Cerebellar nuclear complex (tissue), 1 donor: ENCODE measurements at places on chromosomes 7 and 10.

DNA sequence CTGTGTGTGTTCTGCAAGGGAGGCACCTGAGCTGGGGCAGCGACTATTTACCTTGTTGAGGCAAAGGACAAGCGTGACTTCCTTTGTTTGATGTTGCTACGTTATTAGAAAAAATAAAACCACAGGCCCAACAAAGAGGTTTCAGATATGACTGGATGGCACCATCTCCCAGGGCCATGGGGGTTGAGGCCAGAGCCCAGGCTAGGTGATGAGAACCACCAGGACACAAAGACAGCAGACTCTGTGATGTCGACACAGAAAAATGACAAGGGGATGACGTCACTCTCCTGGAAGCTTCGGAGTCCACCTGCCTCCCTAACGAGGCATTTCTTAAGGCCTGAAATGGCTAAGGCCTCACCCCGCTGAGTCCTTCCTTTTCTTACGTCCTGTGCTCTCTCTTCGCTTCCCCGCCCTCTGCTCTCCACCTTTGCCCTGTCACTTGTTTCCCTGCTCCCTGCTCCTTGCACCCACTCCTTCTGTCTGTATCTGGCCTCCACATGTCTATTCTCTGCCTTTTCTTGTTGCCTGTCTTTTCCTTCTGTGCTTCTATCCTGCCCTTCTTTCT is 83.0 kb upstream of the ADRB1 start:
- no peak for DNase-seq

DNA sequence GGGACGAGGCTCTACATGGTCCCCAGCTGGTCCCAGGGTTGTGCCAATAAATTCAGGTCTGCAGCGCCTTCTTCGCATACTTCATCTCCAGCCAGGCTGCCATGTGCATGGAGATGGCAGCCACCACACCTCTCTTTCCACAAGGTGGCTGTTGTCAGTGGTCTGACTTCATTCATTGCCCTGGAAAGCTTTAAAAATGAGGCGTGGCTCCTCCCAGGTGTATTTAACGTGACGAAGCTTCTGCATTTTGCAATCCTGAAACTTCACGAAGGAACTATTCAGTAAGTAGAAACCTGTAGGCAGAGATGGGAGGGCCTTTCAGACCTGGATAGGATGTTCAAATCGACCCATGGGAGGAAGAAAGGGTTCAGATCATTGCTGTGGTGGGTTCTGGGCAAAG is 53.7 kb downstream of the PFKFB3 start:
- DNase-seq, result no peak

DNA sequence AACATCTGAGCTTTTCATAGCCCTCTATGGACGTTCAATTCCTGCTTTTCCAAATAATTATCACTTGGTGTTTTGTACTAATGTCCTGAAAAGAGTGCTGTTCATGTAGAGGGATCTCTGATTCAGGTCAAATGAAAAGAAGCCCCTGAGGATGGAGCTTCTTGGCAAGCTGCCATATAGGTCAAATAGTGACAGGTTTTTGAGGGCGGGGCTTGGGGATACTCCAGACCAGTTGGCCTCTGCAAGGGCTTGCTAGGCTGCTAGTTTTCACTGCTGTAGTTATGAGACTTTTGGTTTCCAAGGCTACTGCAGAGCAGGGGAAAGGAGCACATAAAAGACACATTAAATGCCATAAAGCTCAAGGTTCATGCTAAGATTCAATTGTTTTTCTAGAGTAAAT is 257.2 kb upstream of the CACNA2D1 start:
- no peak for DNase-seq

GRCh38 chr7:158957510-158957906 is 101.2 kb downstream of the DYNC2I1 start:
- no peak for DNase-seq

DNA sequence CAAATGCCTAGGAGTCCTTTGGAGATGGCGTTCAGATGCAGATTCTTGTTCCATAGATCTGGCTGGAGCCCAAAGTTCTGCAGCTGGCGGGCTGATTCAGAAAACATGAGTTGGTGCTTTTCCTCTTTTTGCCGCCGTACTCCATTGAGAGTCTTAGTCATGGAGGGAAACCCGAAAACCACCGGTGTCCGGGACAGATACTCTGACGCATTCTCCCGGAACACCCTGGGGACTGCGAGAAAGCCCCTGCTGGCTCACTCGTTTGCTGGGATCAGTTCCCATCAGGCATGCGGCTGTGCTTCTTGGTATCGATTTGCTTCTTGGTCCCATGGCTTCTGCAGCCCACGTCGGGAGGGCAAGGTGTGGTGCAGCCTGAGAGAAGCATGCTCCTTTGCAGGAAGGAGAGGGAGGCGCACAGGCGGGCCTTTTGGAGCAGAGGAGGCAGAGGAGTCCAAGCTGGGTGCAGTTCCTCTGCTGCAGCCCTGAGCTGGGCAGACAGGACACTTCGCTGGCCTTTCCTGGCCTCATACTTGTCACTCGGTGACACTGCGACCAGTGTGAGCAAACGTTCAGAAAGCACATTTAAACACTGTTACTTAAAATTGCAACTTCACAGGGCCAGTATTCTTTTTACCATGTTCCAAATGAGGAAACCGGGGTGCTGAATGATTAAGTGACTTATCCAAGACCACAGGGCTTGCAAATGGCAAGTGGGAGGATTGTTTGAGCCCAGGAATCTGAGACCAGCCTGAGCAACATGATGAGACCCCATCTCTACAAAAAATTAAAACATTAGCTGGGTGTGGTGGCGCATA is 30.6 kb upstream of the PFKFB3 start:
- no peak for DNase-seq

DNA sequence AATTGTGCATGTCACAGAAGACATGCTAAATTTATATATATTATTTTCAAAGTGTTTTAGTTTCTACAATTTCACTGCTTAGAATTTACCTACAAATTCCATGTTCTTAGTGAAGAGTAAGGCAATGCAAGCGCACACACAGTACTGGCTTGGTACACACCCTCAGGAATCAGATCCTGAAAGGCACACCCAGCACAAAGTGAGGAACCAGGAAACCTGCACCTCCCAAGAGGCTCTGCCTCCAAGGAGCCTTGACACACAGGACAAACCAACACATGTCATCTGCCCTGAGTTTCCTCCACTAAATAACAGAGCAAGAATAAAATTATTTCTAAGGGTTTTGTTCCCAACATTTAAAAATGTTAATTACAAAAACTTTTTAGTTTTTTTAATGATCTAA is 156.2 kb downstream of the PARD3 start:
- no peak for DNase-seq

DNA sequence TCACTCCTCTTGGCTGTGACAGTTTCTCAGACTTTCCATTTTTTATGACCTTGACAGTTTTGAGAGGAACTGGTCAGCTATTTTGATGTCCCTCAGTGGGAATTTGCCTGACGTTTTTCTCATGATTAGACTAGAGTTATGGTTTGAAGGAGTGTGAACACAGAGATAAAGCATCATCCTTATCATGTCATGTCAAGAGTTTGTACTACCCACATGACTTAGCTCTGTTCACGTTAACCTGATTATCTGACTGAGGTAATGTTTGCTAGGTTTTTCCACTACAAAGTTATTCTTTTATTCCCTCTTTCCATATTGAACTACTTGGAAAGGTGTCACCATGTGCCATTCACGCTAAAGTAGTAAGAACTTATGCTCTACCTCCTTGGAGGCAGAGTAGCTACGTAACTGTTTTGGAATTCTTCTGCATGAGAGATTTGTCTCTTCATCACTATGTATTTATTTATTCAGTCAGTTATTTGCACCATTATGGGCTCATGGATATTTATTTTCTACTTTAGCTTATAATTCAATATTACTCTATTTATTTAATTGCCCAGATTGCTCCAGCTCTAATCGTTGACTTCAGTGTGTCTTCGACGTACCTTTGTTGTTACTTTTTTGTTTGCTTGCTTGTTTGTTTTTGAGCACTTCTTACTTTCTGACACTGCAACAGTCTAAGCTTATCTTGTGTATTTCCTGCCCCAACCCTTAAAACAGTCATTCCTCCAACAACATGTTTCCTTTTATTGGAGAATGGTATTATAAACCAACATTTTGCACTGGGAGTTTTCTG is 50.4 kb downstream of the CPED1 start:
- no peak for DNase-seq

DNA sequence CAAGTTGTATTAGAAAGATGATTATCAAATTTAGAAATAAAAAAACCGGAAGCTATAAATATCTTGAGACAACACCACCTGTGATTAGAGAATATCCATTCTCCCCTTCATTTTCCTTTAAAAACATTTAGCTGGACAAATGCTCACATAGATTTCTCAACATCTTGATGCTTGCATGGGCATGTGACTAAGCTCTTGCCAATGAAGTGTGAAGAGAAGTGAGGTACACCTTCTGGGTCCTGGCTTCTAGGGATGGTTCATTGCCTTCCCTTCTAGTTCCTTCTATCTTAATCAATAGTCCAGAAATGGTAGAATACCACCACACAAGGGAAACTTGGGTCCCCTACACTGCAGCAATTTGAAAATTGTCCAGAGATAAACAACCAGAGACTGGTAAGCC is 41.0 kb downstream of the WAPL start:
- DNase-seq, result no peak

GRCh38 chr10:74328388-74328787 is 177.4 kb downstream of the ADK start:
- DNase-seq, result no peak

DNA sequence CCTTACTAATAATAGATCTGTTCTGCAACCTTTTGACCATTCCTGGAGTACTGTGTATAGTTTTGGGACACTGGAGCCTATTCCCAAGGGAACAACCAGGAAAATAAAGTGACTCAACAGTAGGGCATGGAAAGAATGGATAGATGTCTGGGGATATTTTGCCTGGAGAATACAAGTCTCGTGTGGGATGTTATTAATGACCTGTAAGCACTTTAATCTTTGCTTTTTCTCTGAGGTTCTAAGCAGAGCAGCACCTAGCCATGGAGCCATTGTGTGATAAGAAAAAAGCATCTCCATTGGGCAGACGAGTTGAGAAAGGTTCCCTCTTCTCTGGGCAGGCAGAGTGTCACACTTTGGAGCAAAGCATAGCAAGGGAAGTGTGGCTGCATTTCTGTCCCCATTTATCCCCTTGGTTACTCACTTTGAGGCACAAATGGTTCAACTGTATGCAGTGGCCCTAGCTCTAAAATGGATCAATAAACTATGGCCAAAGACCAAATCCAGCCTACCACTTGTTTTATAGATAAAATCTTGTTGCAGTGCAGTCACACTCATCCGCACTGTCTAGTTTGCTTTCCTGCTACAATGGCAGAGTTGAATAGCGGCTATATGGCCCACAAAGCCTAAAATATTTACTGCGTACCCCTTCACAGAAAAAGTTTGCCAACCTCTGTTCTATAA is 21.0 kb upstream of the CCDC71L start:
- DNase-seq, result no peak

DNA sequence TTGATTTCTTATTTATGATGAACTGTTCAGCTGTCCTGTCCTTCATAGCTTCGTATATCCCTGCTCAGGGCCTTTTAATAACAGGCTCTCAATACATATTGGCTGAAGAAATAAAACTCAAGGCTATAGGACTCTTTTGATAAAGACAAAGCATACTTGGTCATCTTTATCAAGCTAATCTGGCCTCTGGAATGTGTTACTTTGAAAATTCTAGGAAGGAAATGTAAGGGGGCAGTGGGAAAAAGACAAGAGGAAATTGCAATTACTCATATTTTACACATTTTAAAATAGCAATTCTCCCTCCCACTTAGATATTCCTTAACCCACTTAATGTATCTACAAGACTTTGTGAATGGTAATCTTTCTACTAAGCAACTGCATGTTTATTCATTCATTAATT is 94.3 kb downstream of the OSBPL3 start:
- DNase-seq, result no peak

GRCh38 chr10:971150-971542 is 17.1 kb upstream of the GTPBP4 start:
- DNase-seq, result no peak

- no peak for DNase-seq
Measured at GRCh38 chr10:78684947-78685346, 383.8 kb upstream of the ZMIZ1 start.

- DNase-seq, result no peak
Measured at GRCh38 chr7:151537818-151538561, 18.3 kb upstream of the RHEB start.

GRCh38 chr10:122099562-122099961 is 110.6 kb downstream of the TACC2 start:
- DNase-seq, result no peak

DNA sequence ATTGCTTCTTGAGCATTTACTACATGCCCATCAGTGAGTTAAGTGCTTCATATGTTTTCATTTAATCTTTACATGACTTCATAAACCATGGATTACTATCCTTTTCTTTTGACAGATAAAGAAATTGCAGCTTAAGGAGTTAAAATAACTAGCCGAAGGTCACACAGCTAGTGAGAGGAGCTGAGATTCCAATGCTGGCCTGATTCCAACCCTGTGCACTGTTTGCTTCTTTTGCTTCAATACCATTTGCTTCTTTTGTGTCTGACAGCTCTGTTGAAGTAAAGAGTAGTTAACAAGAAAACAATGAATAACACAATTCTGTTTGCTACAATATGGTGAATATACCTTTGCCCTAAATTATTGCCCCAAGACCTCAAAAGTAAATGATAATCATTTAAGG is 132.4 kb downstream of the GRM3 start:
- no peak for DNase-seq

DNA sequence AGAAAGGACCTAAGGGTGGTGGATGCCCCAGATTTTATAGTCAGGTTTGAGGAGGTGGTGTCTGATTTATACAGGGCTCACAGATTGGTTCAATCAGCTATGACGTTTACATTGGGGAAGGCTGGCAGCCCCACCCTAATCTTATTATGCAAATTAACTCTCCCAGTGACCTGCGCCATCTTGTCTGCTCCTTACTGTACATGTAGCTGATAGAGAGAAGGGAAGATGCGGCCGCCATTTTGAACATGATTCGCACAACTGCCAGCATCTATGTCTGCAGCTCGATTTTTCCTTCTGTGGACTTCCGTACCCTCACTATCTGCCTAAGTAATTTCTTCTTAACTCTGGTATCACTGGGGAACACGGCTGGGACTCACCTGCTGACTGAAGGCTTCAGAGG is 619.0 kb upstream of the DPP6 start:
- DNase-seq, result no peak

- DNase-seq, result no peak
Measured at GRCh38 chr10:58358314-58358933, 23.6 kb downstream of the UBE2D1 start.

- DNase-seq, result no peak
Measured at GRCh38 chr7:44709945-44710596, 38.6 kb upstream of the ZMIZ2 start.

GRCh38 chr7:148962823-148963582 is 65.3 kb downstream of the PDIA4 start:
- no peak for DNase-seq

GRCh38 chr7:77315182-77315591 is 101.0 kb downstream of the GSAP start:
- no peak for DNase-seq
